Stimulated activated CD4-positive, alpha-beta T cell treated with anti-CD3 and anti-CD28 coated beads, Interleukin-12 subunit alpha, Interleukin-12 subunit beta, amount 100 ng/mL, for 24 hours (primary cell): ENCODE measurements at places on chromosomes 6 and 20.

GRCh38 chr6:137850816-137851602 is 16.1 kb upstream of the TNFAIP3 start:
- DNase-seq: no peak

- DNase-seq: no peak
Observed at GRCh38 chr6:10852361-10852960, 14.1 kb upstream of the MAK start.

DNA sequence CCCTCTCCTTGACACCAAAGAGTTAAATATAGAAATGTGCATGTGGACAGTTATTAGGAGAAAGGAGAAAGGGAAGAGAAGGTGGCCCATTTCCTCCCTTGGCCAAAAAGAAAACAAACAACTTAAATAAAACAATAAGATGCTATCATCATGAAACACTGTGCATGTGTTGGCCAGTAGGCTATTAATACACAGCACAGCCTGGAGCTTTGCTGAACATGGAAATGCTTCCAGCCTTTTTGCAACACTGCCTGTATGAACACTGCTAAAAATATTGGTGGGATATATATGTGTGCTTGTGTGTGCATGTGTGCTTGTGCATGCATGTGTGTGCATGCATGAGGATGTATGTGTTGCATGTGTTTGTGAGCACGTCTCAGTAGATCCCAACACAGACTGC is 100.4 kb downstream of the LY86 start:
- DNase-seq: no peak

GRCh38 chr20:8583566-8584043 is 451.5 kb downstream of the PLCB1 start:
- DNase-seq: no peak

GRCh38 chr6:169286961-169287360 is 33.3 kb upstream of the THBS2 start:
- no peak for DNase-seq

DNA sequence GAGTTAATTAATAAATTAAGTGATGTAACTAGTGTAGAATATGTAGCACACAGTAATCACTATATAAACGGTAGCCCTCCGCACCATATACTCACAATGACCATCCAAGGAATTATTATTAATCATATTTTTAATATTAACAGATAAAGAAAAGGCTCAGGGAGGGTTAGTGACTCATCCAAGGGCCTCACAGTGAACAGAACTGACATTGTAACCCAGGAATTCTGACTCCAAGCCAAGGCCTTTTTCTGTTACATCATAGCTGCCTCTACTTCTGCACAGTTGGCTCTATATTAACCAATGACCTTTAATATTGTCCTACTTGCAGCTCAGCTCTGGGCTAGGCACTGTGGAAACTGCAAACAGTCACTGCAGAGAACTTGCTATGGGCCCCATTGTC is 117.5 kb upstream of the SIRPG start:
- DNase-seq: no peak

- no peak for DNase-seq
Observed at GRCh38 chr6:97282238-97282725, 734 bp downstream of the MMS22L start.

- DNase-seq: no peak
Observed at GRCh38 chr6:34237316-34237721, 646 bp downstream of the HMGA1 start.

DNA sequence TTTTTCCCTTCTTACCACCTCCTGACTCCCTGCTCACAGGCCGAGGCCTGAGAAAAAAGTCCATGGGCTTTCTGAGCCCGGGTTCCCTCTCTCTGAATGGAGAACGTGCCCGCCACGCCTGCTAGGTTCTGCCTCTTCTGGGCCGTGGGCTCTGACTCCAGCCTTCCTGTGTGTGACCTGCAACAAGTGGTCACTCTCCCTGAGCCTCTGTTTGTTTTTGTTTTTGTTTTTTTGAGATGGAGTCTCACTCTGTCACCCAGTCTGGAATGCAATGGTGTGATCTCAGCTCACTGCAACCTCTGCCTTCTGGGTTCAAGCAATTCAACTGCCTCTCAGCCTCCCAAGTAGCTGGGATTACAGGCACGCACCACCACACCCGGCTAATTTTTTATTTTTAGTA is 17.9 kb upstream of the VSTM2L start:
- no peak for DNase-seq

DNA sequence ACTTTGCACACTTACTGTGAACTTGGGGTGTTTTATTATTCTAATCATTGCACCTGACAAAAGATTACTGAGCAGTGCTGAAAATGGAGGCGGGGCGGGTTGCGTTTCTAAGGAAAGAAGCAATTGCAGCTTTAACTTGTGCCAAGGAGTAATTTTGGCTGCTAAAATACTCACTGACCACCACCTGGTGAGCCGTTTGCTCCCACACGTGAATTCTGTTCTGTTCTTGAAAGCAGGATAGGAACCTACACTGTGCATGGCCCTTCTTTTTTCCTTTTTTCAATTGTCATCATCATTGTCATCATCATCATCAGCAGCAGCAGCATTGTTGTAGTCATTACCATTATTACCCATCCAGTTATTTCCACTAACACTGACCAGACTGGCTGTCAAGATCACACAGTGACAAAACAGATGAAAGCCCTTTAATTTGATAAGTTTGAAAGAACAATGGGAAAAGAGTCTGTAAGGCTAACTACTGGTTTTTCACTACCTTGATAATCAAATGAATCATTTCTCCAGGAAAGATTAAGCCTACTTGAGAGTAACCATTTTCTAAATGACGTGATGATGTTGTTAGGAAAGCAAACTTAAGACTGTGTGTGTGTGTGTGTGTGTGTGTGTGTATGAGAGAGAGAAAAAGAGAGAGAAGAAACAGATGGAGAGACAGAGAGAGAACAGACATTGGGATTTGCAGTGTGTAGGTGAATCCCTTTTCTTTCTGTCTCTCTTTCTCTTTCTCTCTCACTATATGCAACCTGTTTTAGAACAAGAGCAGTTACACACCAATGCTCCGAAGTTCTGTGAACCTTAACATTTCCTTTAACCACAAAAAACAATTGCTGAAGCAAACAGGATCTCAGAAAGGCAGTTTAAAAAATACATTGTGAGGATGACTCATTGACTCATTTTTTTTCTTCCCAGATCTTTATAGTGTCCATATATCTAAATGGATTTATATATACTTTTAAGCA is 3.8 kb downstream of the RIPOR2 start:
- no peak for DNase-seq

DNA sequence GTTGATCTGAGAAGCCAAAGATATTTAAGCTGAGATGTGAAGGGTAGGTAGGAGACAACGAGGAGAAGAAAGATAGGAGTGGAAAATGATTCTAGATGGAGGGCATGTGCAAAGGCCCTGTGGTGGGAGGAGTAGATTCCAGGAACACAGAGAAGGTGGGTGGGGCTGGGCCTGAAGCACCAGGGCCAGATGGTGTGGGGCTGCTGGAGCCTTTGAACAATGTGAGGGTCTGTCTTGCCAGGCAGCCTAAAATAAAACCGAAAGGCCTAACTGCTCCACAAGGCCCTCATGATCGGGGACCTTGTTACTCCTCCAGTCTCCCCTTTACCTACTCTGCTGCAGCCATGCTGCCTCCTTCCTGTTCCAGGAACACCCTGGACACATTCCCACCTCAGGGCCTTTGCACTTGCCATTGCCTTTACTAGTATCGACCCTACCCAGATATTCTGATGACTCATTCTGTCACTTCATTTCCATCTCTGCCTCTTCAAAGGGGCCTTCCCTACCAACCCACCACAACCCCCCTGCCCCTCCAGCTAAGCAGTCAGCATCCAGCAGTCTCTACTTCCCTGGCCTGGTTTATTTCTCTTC is 20.0 kb downstream of the FAM110A start:
- no peak for DNase-seq

- DNase-seq: no peak
Observed at GRCh38 chr6:44076356-44077213, 50.7 kb downstream of the MRPL14 start.

DNA sequence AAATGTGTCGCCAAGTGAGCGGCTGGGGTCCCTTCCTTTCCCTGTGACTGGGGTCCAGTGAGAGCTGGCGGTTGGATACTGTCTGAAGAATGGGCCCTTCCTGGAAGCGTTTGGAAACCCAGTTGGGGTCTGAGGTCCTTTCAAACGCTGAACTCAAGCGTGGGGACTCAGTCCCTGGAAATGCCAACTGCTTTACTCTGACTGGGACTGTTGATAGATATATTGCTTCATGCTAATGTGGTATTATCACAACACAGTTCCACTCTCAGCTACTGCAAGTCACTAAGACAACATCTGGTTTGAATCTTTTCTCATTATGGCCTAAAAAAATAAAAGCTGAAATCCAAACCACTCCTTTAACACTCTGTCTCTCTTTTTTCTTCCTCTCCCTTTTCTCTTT is 23.7 kb upstream of the PSMF1 start:
- no peak for DNase-seq

DNA sequence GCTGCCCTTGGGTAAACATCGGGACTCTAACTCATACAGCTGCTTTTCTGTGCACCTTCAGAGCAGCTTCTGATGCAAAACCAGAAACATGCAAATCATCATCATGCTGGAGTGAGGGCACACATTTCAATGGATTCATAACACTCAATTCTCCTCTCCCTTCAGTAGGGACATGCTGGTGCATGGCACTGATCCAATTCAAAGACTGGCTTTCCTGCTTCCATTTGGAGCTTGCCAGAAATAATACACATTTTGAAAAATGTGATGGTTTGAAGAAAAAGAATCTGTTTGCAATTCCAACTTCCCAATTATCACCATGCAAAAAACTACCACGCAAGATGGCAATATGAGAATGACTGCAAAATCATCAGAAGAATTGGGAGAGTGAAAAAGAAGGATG is 65.2 kb upstream of the PDE10A start:
- no peak for DNase-seq

DNA sequence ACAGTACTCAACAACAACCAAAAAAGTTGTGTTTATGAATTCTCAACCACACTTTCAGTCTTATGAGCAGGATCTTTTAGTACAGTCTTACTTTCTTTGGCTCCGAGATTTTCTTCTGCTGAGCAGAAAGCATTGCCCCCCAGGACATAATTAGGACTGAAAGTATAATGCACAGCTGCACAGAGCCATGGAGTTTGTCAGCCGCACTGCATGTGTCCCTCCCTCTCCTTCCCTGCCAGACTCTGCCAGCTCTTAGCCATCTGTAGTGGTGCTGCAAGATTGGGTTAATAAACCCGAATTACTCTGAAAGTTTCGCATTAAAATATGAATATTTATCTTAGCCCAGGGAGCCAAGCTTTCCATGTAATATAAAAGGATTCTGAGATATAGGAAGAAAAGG is 179.6 kb upstream of the PTCHD4 start:
- no peak for DNase-seq

GRCh38 chr6:150631283-150631983 is 31.7 kb downstream of the PLEKHG1 start:
- no peak for DNase-seq

DNA sequence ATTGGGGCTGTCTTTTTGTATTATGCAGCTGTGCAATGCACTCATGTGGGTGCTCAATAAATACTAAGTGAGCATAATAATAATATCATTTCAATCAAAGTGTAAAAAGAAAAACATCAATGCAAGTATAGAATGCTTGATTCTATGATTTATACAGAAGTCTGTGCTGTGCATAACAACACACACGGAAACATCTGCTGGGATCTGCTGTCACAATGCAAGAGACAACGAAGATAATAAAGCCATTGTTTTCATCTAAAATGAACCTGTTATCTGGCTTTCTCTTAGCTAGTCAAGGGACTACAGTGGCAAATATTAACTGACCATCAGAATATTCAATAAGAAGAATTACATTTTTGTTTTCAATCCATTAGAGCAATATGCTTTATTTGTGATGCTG is 1156.9 kb upstream of the MAP3K7 start:
- no peak for DNase-seq

GRCh38 chr6:110590821-110591351 is 114.5 kb upstream of the SLC22A16 start:
- no peak for DNase-seq

DNA sequence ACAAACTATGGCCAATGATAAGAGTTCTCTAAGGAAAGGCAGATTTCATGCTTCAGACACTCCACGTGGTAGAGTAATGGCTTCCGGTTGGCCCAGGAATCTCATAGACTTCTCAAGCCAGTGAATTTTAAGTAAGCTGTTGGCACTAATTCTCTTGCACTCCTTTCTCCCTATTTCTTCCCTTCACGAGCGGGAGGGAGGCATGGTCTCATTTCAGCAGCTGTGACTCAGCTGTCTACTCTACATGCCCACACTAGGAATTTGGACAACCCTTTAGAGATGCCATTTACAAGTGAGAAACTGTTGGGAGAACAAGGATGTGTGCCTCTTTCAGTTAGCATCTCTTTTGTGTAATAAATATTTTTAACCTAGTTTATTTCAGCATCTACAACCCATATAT is 107.7 kb downstream of the PTPRK start:
- DNase-seq: no peak

- no peak for DNase-seq
Observed at GRCh38 chr6:110105296-110105695, 74.2 kb downstream of the WASF1 start.

DNA sequence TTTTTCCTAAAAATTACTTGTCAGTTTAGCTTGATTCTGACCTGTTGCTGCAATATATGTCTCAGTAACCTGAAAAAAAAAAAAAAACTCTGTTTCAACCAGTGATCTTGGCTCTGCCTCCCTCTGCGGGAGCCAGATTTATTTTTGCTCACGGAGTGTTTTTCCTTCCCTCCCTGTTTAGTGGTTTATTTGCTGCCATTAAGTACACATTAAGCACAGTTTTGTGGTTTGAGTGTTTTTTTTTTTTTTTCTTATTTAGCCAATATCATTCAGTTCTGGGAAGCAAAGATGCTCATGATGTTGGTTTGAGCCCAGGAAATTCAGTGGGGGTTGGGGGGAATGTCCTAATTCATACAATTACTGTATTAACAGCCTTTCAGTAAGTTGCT is 110.1 kb upstream of the GPR6 start:
- no peak for DNase-seq

GRCh38 chr6:168090064-168090690 is 11.2 kb upstream of the FRMD1 start:
- DNase-seq: no peak
